ENCODE measurements at places on chromosomes 6 and 20.

GRCh38 chr6:163240556-163240955 is 174.0 kb upstream of the QKI start:
- no peak for DNase-seq

DNA sequence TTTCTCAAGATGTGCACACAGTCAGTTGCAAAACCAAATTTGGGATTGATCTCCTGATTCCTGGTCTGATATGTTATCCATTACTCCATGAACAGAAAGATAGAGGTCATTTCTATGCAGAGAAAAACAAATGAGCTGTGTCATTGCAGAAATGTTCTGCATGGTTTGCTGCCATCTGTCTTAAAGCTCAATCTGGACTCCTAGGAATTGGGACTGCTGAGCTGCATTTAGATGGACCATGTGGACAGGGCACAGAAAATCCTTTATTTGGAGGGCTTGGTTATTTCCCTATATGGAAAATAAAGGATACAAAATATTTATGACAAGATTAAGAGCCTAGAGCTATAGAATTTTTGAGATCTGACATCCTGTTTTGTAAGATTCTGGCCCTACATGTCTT is 91.3 kb downstream of the ADGRB3 start:
- DNase-seq: peak; percentile 88

- no peak for DNase-seq
These were observed 10.1 kb downstream of the ZNF318 start for GRCh38 chr6:43359381-43359780.

DNA sequence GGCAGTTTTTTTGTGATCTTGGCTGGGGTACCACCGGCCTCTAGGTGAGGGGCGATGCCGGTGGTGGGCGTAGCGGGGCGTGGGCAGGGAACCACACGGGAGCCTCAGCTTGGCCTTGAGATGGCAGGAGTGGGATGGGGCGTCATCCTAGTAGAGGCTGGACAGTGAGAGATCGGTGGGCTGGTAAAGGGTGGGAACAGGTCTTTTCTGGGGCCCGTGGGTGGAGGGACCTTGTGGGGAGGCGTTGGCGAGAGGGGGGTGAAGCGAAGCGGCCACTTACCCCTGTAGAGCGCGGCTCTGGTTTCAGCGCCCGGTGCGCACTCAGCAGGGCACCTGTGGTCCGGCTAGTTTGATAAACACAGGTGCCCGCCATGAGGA is 12.0 kb downstream of the ITPR3 start:
- no peak for DNase-seq

GRCh38 chr6:138104618-138105213 is 2.5 kb downstream of the PERP start:
- DNase-seq: no peak

DNA sequence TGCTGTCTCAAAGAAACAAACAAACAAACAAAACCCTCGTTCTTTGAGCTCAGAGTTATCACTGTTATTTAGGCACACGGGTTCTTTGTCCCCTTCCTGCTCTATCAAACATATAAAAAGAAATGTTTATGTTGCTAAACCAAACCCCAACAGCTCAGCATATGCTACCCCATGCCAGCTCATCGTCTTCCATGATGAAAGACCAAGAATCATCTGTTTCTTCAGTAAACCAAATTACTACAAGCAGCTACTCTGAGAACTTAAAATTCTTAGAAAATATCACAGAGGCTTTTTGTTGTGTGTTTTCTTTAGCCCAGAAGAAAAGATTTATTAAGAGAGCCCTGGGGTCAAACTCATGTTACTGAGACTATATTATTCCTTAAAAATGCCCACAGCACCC is 4.7 kb downstream of the TRERF1 start:
- DNase-seq: no peak

DNA sequence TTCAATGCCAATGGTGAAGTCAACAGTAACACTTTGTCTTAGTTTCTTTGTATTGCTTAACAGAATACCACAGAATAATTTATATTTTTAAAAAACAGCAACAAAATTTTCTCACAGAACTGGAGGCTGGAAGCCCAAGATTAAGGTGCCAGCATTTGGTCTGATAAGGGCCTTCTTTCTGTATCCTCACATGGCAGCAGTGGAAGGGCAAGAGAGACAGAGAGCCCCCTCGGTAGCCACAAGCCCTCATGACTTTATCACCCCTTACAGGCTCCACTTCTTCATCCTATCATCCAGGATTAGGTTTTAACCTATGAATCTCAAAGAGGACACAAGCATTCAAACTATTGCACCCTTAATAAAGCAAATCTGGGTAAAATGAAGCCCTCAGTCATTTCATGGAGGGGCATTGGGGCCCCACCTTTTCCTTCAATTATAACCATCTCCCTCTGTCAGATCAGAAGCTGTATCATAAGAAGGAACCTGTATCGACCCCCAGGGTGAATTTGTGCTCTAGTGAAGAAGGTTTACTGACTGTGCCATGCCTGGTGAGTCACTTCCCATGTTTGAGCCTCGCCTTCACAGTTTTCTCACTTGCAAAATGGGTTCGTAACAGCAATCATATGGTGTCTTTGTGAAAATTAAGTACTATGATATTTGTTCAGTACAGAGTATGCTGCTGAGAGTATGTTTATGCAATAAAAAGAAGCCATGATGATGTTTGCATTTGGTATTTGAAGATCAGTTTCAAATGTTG is 178.2 kb downstream of the LRFN2 start:
- DNase-seq: no peak

DNA sequence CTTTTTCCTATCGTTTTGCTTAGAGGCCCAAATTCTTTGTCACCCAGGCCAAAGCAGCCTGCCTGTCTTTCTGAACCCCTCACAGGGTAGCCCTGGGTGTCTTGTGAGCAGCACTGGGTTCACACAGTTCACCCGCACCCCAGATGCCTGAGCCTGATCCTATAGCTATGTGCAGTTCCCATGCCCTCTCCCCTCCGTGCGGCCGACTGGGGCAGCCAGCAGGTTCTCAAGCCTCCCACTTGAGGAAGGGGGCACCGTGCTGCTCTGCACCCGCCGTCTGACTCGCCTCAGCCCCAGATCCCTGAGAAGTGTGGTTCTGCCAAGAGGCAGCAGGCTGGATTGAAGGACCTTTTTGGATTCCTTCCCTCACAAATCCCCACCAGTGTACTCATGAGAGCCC is 89.0 kb downstream of the PSMB1 start:
- DNase-seq: no peak

DNA sequence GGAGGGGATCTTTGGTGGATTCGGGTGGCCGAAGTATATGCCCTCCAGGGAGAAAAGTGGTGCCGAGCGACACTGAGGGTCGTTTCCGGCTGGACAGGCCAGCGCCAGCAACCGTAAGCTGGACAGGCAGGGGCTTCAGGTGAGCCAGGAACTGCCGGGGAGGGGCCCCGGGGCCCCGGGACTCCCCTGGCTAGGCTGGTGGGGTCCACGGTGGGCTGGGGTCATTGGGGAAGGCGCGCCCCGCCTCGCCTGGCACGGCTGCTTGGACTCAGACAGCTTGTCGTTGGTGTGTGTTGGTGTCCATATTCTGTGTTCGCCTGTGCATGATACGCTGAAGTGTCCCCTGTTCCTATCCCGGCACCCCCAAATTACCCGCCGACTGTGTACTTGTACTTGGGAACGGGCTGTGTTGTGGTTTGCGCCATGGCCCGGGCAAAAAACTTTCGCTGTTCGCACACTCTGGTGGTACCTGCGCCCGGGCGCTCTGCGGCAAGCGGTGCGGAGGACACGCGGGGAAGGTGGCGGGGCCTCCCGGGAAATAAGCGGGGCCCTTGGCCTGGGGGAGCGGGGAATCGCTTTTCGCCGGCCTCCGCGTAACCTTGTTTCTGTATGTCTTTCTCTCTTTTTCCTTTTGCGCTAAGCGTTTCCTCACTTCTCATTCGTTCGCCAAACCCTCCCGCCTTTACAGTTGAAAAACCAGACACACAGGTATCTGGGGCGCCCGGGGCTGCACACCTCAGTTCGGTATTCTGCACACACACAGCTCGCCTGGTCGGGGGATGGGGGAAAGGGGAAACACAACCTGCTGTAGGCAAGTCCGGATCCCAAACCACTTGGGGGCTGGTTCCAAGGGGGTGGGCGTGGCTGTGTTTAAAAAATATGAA is 3.2 kb downstream of the GNAS start:
- no peak for DNase-seq

GRCh38 chr20:33914919-33915318 is 78.8 kb upstream of the RALY start:
- DNase-seq: no peak

GRCh38 chr6:53822401-53823125 is 27.8 kb downstream of the LRRC1 start:
- no peak for DNase-seq
